ENCODE measurements at places on chromosomes 2 and 18.

GRCh38 chr18:905307-905947 is 756 bp downstream of the ADCYAP1 start:
- DNase-seq = no peak

DNA sequence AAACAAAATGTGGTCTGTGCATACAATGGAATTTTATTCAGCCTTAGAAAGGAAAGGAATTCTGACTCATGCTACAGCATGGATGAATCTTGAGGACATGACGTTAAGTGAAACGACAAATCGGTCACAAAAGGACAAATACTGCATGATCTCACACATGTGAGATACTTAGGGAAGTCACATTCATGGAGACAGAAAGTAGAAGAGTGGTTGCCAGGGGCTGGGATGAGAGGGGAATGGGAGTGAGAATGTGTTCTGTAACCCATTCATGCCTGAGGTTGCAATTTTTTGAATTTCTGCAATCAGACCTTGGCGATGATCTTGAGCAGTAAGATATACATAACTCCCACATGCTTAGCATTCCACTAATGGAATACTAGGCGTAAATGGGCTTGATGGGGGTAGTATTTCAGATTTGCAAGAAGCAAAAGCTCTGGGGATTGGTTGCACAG is 22.0 kb downstream of the FHL2 start:
- peak; percentile 84 for DNase-seq

DNA sequence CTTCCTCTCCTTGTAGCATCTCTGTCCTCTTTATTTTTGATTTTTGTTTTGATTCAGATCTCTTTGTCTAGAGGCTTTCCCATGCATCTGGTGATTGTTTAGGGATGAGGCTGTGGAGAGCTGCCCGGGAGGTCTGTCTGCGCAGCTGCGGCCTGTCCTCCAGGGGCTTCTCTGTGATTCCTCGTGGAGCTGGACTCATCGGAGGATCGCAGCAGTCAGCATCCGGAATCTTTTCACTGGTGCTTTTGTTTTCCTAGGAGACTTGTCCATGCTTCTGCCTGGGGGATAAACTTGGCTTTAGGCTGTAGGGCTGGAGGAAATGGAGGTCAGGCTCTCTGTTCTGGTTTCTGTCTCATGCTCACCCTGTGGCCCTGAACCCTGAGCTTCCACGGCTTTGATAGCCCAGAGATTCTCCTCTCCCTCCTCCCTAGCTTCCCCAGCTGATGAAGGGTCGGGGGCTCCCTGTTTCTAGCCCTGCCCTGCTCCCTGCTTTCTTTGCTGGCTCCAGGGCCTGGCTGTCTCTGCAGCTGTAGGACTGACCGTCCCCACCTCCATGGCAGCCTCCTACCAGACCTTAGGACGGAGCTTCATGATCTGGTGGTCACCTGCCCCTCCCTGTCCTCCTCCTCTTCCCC is 35.5 kb downstream of the ZNF532 start:
- no peak for DNase-seq

DNA sequence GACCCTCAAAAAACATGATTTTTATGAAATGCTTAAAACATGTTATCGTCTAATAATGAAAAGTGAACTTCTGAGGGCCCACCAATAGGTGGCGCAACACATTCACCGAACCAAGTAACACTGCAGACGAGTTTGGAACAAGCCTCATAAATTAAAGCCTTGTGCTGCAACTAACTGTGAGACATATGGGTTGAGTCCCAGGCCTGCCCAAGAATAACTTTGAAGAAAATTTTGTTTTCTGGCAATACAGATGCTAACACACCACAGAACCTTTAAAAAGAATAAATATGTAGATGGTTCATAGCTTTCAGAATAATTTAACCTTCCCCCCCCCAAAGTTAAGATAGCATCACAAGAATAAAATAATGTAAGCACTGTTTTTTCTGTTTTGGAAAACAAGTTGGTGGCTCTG is 285.9 kb downstream of the RNF144A start:
- DNase-seq = peak; percentile 72

GRCh38 chr2:227324642-227324994 is 433 bp upstream of the MFF start:
- no peak for DNase-seq

DNA sequence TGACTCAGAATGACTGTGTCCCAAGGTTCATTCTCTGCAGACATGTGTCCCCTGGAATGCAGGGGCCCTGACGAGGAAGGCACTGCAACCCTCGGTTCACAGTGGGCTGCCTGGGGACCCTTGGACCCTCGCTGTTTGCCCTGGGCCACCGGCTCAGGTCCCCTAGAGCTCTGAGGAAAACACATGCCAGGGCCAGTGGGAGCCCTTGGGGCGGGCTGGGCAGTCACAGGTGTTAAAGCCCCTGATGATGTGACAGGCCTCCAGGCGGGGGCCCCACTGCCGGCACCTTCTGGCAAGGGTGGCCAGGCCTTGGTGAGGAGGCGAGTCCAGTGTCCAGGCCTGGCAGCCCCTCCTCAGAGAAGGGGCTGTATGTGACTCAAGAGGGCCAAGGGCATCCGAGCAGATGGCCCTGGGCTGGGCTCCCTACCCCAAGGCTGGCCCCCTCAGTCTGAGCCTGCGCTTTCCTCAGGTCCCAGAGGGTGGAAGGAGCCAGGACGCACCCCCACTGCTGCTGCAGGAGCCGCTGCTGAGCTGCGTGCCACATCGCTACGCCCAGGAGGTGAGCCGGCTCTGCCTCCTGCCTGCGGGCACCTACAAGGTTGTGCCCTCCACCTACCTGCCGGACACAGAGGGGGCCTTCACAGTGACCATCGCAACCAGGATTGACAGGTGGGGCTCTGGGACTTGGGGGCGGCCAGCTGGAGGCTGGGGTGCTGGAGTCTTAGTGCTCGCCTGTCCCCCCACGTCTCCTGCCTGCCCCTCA is 11.1 kb downstream of the CAPN10 start:
- no peak for DNase-seq

GRCh38 chr2:124267794-124268193 is 242.7 kb downstream of the CNTNAP5 start:
- peak; percentile 98 for DNase-seq

DNA sequence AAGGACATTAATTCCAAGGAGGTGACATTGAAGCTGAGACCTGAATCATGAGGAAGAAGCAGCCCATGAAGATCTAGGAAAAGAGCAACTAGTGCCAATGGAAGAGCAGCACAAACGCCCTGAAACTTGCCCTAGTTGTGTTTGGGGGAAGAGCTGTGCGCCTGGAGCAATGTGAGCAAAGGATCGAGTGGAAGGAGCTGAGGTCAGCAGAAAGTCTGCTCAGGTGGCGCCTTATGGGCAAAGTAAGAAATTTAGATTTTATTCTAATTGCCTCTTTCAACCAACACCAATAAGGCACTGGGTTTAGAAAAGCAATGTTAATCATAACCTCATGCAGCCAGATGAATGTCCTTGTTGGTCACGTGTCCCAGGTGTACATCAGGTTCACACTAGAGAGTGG is 226.0 kb upstream of the THSD7B start:
- DNase-seq = no peak

GRCh38 chr2:167816874-167817290 is 430.5 kb downstream of the STK39 start:
- DNase-seq = no peak

DNA sequence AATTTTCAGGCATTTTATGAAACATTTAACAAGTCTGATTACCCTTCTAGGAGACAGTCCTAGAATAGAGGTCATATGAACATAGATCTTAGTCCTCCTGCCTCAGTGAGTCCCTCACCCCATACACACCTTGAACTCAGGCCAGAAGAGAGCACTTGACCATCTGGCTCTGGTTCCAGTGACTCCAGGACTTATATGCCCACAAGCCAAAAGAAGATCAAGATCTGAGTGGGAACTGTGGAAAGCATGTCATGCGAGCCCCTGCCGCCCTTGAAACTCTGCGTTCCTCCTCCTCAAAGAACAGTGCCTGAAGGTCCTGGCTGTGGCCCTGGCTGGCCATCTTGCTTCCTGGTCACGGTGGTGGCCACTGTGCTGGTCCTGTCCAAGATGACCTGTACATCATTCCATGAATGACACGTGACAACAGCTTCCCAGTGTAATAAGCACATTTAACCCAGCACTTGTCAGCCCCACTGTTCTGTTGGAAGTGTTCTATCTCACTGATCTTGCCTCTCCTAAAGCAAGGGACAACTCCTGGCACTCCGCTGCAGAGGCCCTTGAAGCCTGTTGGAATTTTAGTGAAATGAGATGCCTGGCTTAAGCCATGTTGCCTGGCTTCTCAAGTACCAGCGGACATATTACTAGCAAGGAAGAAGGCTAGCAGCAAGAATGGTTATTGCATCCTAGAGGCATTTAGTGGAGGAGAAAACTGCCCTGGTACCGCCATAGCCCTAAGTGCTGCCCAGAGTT is 17.6 kb downstream of the TTC32 start:
- DNase-seq = no peak

Data from amniotic epithelial cell (primary cell).